ENCODE measurements at places on chromosomes 3 and 15. TPM values are rescaled to one million over a fixed set of nuclear protein-coding genes. Genes with fewer than 3 reads are reported as not detected.

- DNase-seq = no peak
These were observed at the start of gene TMEM62 for GRCh38 chr15:43133430-43134156. Gene TMEM62 (plus strand): TSS chr15:43133586. CDS start chr15:43133803, 217 bp downstream.

DNA sequence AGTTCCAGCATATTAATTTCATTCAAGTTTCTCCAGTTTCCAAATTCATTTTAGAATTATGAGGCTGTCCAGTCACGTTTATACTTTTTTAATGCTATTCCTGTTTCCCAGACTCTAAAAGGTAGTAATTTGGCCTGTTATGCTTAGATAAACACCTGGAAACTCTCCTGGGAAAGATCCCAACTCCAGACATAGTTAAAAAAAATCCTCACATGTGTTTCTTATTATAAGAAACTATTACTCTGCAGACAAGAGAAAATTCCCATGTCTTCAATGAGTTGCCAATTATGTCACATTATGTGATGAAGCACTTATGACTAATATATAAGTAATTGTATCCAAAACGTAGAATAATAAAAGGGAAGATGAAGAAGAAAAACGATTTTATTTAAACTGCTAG is 137.1 kb upstream of the TMC3 start:
- DNase-seq = no peak

DNA sequence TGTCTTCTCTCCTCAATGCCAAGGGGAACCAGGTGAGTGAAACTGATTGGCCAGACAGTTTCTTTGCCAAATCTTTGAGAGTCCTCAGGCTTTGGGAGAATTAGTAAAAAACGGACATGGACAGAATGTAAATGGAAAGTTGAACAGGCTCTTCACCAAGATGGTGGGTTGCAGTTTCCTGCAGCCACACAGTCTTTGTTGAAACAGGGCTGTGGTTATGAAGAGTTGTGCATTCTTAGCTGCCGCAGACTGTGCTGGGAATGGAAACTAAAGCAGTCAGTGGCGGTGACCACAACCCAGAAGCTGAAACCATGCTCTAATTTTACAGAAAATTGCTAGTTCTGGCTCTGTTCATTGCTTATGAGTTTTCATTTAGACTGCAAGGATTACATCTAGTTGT is 42.1 kb upstream of the TASOR start:
- DNase-seq = no peak

GRCh38 chr15:99385005-99385669 is 133.9 kb downstream of the LRRC28 start:
- no peak for DNase-seq

GRCh38 chr3:58329150-58329921 is 3.4 kb upstream of the PXK start:
- DNase-seq = no peak

DNA sequence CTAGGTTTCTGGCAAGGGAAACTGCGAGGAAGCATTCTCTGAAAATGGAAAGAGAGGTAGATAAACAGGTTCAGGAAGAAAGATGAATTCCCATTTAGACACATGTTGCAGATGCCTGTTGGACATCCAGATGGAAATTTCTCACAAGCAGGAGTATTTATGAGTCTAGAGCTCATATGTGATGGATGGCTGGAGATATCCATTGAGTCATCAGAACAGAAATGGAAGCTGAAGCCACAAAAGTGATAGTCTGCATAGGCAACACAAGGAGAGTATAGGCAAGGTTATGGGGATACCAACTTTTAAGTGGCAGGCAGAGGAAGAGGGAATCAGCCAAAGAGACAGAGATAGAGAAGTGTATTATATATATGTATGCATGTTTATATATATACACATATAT is 6.3 kb upstream of the RAMAC start:
- DNase-seq = no peak

- no peak for DNase-seq
These were observed 53.5 kb upstream of the LEKR1 start for GRCh38 chr3:156772588-156773206.

GRCh38 chr15:22231603-22232002 is 151.3 kb downstream of the OR4M2 start:
- no peak for DNase-seq

DNA sequence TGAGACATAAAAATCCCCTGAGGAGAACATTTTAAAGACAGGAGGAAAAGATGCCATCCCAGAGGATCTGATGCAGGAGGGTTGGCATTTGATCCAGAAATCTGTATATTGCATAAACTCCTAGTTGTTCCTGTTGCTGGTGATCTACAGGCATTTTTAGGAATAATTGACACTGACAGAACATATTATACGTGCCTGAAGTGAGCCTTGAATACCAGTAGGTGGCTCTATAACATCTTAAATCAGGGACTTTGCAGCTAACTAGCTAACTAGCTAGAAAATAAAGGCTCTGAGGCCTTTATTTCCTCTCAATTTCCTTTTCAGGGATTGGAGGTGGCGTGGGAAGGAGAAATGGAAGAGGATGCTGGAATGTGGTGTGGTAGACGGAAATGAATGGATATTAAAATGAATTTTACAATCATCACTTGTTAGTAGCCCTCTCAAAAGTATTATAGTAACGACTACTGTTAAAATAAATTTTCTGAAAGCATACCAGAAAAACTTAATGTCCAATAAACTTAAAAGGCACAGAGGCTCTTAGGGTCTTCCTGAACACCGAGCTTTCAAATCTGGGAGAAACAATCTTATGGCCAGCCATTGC is 73.8 kb upstream of the ZBED2 start:
- DNase-seq = peak; percentile 37

DNA sequence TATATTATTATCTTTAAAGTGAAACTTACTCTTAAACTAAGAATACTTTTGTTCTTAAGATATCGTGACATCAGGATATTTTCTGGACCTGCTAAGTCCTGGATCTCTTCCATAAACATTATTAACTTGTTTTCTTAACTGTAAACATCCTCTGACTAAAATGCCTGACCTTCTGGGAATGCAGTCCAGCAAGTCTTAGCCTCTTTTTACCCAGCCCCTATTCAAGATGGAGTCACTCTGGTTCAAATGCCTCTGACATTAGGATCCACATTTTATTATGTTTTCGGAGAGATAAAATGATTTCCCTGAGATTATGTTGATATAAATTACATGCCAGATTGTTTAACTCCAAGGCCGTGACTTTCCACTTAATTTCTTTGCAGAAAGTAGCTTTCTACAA is 37.6 kb downstream of the OSTN start:
- peak; percentile 36 for DNase-seq

GRCh38 chr15:99447497-99448371 is 118.0 kb upstream of the MEF2A start:
- no peak for DNase-seq

ERICH6 gene
- not detected for polyA plus RNA-seq

CLDN16 gene
- polyA plus RNA-seq = 0.04 TPM

NMNAT3 gene
- polyA plus RNA-seq = 0.22 TPM

TRIM42 gene
- not detected for polyA plus RNA-seq
